ENCODE measurements at places on chromosomes 4 and X. TPM values are rescaled to one million over a fixed set of nuclear protein-coding genes. Genes with fewer than 3 reads are reported as not detected.

DNA sequence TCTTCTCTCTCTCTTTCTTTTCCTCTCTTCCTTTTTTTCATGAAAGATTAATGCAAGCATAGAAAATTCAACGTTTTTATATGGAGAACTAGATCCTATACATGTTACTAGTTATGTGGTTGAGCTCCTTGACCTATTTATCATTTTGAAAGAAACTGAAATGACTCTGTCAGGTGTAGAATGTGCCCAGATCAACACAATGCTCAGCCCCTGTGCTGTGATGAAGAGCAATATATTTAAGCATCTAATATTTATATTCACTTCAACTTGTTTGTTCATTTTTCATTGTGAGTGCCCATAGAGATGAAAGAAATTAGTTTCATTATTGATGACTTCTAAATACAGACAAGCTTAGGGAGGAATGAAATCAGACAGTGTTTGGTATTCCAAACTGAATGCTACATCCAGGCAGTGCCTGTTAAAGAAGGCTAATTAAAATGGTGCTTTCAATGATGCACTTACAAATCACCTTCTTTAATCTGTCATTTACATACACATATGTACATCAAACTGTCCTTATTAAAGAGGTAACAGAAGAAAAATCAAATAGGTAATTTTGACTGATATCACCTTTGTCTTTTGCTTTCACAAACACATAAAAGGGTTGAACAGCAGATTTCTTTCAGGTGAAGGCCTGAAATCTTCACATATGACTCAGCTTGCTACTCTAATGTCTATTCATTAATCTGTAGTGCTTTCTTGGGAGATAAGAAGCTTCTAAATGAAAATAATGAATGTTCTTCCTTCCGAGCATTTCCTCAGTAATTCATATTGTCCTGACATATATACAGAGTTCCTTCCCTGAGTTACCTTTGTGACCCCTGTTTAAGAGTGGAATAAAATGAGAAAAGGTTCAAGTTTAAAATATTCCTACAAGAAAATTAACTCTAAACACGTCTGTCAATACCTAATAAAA lies 915.9 kb downstream of the PDHA2 start:
- no peak overlapping the region for H3K27ac ChIP-seq
- no peaks in the 10 kb centered on the region for H3K27me3 ChIP-seq
- H3K4me3 ChIP-seq: no peak overlapping the region
- no peaks in the 10 kb centered on the region for H3K4me1 ChIP-seq
- DNase-seq: no peak

SLBP gene
- total RNA-seq: 37.8 TPM

DMP1 gene
- total RNA-seq: not detected

RAB40A gene
- 0.11 TPM for total RNA-seq
